ENCODE measurements at places on chromosomes 1 and 21.

DNA sequence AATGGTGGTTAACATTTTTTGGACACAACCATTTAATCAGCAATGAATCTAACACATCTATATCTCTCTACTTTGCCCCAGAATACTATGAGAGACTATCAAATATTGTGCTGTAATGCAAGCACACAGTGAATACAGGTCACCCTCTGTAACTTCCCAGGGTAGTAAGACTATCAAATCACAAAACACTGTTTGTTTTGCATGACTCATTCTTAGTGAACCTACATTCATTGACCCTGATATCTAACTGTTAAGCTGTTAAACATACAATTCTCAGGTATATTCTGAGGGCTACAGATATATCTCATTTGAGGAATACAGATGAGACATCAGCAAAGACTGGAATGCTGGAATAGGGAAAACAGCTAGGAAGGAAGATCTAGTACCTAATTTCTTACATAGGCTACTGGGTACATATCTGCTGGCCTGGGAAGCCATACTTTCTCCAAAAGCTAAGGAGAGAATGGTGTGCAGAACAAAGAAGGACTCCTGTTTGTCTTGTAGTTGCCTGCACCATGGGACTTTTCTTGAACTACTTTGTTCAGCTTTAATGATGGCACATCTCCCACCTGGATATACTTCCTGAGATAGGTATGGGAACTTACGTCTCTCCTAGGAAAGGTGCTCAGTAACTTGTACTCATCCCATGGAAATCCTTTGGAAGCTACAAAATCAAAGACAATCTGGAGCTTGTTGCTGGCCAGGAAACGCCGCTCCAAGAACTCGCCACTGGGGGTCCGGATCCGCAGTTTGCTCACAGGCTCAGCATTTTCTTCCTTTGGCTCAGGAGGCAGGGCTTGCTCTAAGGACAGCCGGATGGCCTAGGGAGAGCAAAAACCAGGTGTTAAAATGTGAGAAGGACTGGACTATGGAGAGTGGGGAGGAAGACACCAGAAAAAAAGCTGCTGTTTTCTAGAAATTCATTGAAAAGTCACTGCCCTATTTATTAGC, 51.9 kb upstream of the DMRTA2 start:
- DNase-seq, result no peak

- DNase-seq, result no peak
Measured at GRCh38 chr1:87933171-87933570, 604.5 kb downstream of the LMO4 start.

- DNase-seq, result no peak
Measured at GRCh38 chr1:170666541-170667254, 2.8 kb downstream of the PRRX1 start.

DNA sequence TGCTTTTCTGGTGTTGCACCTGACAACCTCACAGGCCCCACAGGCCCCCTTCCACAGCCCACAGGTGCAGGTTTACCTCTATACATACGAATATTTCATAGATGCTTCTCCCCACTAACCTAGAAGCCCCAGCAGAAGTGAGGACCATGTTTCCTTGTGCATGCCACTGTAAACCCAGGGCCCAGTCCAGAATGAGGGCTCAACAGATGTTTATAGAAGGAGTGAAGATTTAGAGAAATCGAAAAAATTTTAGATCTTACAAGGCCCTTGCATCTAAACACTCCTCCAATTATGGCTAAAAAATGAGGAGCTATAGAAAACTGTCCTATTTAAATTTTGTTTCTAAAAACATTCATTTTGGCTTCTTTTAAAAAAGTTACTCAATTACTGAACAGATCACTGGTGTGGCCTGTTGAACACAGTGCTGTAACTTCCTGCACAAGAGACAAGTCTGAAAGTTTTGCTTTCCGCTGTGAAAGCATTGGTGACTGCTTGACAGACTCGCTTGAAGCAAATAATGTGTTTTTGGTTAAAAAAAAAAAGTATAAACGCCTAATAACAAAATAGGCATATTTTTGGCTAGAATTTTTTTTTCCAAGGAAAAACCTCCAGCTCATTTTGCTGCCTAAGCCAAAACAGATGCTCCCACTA, 1.2 kb downstream of the ABCB10 start:
- DNase-seq, result no peak

- DNase-seq, result no peak
Measured at GRCh38 chr1:3319874-3320245, 134.6 kb upstream of the ARHGEF16 start.

GRCh38 chr1:208078752-208079151, 165.4 kb downstream of the PLXNA2 start:
- DNase-seq, result no peak

- DNase-seq, result no peak
Measured at GRCh38 chr1:233245191-233245765, 50.2 kb downstream of the PCNX2 start.

- peak; percentile 64 for DNase-seq
Measured at GRCh38 chr1:174158767-174159251, 511 bp upstream of the RABGAP1L start.

All from central memory CD4-positive, alpha-beta T cell (primary cell).